ENCODE measurements at places on chromosomes 4 and X.
A peak's percentile ranks its signal among the peaks of the same experiment; 100 is the strongest.

GRCh38 chrX:39497702-39498265 is 600.0 kb downstream of the BCOR start:
- DNase-seq = no peak

GRCh38 chr4:125338814-125339213 is 24.1 kb downstream of the FAT4 start:
- no peak for DNase-seq

- DNase-seq = no peak
These were observed 511.4 kb upstream of the DIPK2B start for GRCh38 chrX:45712067-45712466.

- no peak for DNase-seq
These were observed 1547.4 kb upstream of the TENM3 start for GRCh38 chr4:180695851-180696250.

GRCh38 chr4:15436513-15436912 is 8.7 kb downstream of the C1QTNF7 start:
- no peak for DNase-seq

- DNase-seq = no peak
These were observed 395.1 kb downstream of the RAB28 start for GRCh38 chr4:13088726-13089658.

DNA sequence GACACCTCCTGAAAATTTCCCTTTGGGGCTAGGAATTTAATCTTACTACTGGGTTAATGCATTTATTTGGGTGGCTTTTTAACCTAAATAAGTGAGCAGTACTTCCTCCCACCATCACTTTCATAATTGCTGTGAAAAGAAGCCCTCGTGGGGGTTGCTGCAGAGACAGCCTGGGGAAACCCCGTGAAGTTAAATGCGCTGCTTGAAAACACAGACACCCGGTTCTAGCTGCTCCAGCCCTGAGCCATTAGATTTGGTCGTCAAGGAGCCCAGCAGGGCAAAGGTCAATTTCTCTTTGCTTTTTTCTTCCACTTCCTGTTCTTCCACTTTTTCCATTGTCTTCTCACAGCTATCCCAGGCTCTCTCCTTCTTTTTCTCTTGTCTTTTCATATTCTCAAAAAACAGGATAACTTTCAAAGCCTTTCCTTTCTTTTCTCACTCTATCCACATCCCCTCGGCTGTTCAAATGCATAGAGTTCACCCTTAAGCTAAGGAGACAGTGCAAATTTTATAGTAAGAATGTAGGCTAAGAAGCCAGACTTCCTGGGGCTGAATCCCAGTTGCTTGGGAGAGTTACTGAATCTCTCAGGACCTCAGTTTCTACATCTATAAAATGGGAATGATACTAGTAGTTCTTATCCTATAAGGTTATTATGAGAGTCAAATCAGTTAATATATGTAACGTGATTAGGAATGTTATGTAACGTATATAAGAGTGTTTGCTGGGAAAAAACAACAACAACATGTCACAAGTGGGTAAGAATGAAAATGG is 91.5 kb upstream of the ZNF827 start:
- DNase-seq = no peak

- DNase-seq = no peak
These were observed 7.1 kb upstream of the ZNF330 start for GRCh38 chr4:141213550-141213991.

DNA sequence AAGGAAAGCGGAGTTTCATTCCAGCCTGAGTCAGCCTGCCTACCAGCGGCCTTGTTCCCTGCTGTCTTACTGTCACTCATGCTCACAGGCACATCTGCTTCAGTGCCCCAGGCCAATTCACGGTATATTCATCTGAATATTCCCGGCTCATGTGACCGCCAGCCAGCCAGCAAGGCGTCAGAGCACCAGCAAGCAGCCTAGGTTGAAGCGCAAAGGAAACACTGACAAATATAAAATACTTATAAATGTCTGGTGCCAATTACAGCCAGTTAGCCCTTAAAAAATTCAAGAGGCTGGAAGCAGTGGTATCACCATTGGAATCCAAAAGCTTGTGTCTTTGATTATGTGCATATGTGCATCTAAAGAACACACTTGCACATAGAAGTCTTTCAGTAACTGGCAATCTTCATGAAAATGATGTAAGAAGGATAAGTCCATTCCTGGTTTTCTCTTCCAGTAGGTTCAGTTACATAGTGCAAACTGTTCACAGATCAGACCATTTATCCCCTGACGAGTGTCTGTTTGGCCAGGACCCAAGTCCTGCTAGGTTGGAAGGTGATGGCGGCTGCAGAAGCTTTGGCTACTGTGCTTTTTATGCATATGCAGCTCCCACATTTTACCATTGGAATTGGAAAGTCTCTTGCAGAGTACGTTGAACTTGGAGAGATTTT is 61.3 kb downstream of the LUZP4 start:
- no peak for DNase-seq

GRCh38 chr4:10050721-10051120 is 29.4 kb upstream of the SLC2A9 start:
- no peak for DNase-seq

- DNase-seq = no peak
These were observed 367.6 kb downstream of the BCOR start for GRCh38 chrX:39729981-39730661.

DNA sequence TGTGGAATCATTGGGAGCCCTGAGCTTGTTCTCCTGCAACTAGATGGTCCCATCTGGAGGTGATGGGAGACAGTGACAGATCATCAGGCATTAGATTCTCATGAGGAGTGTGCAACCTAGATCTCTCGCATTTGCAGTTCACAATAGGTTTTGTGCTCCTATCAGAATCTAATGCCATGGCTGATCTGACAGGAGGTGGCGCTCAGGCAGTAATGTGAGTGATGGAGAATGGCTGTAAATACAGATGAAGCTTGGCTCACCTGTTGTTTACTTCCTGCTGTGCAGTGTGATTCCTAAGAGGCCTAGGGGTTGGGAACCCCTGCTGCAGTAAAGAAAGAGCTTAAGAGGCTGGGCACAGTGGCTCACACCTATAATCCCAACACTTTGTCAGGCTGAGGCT is 42.2 kb upstream of the PUDP start:
- DNase-seq = no peak

GRCh38 chr4:71184195-71184781 is 154.5 kb upstream of the SLC4A4 start:
- peak; percentile 68 for DNase-seq

DNA sequence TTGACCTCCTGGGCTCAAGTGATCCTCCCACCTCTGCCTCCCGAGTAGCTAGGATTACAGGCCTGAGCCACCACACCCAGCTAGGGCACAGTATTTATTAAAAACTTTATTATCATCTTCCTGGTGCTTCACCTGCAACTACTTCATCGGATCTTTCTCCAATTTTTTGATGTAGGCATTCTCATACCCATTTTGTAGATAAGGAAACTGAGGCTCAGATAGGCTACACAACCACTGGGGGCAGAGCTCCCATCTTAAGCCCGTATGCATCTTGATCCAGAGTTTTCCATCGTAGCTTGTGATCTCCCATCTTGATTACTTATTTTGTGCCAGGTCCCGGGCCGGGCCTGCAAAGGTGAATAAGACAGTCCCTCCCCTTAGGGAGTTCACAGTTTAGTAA is 68.1 kb upstream of the BCOR start:
- DNase-seq = no peak

DNA sequence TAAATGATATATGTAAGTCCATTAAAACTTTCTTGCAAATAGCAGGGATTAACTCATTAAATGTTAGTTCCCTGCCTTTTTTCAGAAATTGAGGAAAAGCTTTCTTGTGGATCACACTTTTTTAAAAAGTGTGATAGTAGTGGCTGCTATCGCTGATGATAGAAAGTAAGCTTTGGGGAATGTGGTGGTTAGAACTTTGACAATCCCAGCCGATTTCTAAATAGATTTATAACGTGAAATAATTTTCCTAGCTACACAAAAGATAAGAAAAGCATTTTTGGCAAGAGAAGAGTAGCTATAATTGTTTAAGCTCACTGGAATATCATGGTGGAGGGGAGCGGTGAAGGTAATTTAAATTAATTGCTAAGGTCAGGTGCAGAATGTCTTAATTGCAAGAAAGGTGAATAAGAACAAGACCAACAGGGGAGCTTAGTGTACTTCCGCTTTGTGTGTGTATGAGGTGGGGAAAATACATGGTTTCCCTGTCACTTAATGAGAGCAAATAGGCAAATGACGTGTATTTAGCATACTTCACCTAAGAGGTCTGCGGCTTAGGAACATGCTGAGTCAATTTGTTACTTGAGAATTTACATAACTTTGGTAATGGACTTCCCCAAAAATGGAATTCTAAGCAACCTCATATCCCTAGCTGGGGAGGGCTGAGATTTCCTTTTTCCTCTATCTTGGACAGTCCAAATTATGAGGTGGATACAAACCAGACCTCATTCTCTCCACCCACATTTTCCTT is 11.7 kb upstream of the IL21 start:
- peak; percentile 22 for DNase-seq

- DNase-seq = no peak
These were observed 30.1 kb downstream of the RASSF6 start for GRCh38 chr4:73589887-73590801.

GRCh38 chr4:159562366-159562765 is 459.5 kb downstream of the RAPGEF2 start:
- DNase-seq = no peak

DNA sequence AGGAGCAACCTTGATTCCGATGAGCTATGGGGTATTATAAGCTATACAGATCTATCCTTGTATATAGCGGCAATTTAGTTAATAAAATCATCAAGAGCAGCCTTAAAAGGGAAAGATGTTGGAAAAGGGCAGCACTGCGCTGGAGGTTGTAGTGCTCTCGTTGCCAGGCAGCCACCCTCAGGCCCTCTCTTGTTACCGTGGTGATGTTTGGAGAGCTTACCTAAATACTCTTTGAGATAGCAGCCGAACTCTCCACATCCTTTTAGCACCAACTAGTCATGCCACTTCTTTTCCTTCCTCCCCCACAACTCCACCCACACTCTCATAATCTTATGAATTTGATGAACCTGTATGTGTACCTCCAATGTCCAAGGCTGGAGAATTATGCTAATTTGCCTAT is 3.8 kb upstream of the RADX start:
- peak; percentile 66 for DNase-seq

DNA sequence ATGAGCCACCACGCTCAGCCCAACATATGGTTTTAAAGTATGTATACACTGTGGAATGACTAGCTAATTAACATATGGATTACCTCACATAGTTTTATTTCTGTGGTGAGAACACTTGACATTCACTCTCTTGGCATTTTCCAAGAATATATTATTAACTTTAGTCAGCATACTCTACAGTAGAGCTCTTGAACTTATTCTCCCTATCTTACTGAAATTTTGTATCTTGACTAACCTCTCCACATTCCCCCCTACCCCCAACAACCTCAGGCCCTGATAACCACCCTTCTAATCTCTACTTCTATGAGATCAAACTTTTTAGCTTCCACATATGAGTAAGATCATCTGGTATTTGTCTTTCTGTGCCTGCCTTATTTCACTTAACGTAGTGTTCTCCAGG is 38.6 kb upstream of the AGA start:
- DNase-seq = no peak

DNA sequence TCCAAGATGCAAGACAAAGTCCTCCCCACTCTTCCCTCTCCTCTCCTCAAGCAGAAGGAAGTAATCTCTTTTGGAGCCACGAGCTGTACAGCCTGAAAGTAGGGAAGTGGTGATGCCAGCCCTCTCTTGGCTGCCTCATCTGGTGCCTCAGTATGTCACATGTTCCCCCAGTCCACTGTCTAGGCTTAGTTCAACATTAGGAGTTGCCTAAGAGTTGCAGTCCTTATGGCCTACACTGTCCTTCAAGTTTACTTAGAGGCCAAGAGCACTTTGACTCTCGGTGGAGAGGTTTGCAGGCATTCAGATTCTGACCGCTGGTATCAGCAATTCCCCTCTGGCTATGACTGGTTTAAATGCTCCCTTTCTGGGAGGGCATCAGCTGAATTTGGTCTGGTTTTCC is 735.6 kb downstream of the GLUD2 start:
- DNase-seq = no peak

DNA sequence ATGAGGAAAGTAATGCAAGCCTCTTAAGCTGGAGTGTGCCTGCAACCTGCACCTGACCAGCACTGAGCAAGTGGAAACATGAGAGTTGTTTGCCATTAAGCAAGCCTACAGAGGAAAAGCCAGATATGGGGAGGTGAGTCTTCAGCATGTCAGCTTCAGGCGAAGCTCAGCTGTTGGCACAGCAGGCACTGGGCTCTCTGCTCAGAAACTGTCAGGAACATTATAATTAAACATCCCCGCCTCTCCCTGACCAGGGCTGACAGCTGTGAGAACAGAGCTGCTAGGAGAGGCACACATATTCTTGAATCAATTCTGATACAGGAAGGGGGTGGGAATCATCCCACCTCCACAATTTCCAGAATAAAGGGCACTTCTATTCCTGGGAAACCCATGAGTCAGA is 19.0 kb upstream of the DCX start:
- DNase-seq = no peak

DNA sequence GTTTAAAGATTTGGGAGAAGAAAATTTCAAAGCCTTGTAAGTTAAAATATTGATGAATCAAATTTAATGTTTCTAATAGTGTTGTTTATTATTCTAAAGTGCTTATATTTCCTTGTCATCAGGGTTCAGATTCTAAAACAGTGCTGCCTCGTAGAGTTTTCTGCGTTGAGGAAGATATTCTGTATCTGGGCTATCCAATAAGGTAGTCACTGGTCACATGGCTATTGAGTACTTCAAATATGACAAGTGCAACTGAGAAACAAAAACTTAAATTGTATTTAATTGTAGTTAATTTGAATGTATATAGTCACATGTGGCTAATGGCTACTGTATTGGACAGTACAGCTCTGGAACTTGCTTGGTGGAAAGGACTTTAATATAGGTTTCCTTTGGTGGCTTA is 1.1 kb downstream of the ALB start:
- no peak for DNase-seq

- DNase-seq = no peak
These were observed 42.3 kb downstream of the TRIM2 start for GRCh38 chr4:153246446-153247115.

DNA sequence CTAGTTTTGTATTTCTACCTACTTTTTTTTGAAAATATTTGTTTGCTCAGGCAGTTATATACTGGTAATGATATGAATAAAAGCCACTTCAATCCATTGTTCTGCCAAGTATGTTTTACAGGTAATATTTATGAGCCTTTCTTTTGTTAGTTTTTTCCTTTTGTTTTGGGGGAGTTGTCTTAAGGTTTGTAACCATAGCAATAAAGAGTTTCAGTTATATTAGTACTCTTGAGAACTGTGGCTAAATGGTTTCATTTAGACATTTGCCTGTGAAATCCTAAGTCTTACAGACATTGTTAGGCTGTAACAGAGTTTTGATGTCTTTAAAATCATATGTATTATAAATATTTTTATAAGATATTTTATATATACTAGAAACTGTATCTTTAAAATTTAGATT is 150.1 kb downstream of the DIPK2B start:
- DNase-seq = no peak

DNA sequence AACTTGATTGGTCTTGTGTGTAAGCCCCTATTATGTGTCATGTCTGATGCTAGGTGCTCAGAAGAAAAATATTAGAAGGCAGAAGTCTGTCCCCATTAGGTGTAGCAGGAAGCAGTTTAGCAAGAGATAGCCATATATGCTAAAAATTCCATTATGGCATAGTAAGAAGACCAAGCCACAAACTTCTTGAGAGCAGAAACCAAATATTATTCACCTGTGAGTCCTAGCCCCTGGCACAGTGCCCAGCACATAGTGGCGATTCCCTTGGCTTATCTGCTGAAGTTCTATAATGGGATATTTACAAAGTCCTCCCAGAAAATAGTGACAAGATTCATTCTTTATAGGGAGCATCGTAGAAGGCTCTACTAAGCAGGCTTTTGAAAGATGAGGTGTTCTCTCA is 174.4 kb downstream of the RAB28 start:
- DNase-seq = no peak
